ENCODE measurements at places on chromosomes 16 and 17.

- DNase-seq: no peak
These were observed 46.1 kb downstream of the CPPED1 start for GRCh38 chr16:12757546-12757945.

- no peak for DNase-seq
These were observed 226.5 kb downstream of the PMP22 start for GRCh38 chr17:15038656-15039055.

DNA sequence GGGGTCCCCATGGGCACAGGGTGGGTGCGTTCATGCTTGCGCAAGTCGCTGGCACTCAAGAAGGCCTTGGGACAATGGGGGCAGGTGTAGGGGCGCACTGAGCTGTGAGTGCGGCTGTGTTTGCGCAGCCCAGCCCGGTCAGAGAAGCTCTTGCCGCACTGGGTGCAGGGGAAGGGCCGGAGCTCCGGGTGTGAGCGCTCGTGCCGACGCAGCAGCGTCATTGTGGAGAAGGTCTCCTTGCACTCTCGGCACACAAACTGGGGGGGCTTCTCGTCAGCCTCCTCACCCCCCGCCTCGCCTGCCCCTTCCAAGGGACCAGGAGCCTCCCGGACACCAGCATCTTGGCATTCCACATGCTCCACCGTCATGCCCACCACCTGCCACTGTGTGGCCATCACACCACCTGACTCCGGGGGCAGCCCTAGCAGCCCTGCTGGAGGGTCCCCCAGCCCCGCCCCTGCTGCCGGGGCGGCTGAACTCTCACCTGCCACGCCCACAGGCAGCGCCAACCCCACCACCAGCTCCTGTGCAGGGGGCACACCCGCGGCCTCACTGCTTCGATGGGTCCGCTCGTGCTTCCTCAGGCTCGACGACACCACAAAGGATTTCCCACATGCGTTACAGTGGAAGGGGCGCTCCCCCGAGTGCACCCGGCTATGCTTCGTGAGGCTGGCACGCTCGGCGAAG, 12.8 kb downstream of the ZNF668 start:
- DNase-seq: no peak

- DNase-seq: no peak
These were observed 1.2 kb downstream of the CPD start for GRCh38 chr17:30379903-30380381.

DNA sequence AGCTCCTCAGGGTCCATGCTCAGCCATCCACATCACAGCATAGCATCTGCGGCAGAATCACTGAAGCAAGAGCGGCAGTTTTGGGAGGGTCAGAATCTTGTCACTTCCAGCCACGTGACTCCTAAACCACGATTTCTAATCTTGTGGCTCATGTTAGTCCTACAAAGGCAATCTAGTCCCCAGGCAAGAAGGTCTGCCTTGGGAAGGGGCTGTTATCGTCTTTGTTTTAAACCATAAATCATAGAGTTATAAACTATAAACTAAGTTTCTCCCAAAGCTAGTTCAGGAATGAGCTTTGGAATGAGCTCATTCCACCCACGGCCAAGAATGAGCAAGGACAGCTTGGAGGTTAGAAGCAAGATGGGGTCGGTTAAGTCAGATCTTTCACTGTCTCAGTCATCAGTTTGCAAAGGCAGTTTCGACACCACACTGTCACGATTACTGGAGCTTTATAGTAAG, 20.8 kb upstream of the DNAH17 start:
- DNase-seq: no peak

DNA sequence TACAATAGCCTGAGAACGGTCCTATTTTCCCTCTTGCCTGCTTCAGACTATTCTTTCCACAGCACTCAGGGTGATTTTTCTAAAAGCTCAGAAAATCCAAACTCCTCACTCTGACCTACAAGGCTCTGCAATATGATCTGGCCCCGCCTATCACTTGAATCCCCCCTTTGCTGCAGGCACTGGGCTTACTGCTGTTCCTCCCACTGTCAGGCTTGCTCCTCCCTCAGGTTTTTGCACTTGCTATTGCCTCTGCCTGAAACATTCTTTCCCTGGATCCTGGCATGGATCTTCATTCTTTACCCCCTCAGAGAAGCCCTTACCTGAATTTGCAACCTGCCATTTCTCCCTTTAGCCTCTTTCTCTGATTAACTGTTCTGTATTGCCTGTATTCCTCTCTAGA, 52.3 kb downstream of the RPGRIP1L start:
- DNase-seq: no peak

GRCh38 chr16:68403704-68404103, 44.6 kb downstream of the SMPD3 start:
- DNase-seq: no peak

DNA sequence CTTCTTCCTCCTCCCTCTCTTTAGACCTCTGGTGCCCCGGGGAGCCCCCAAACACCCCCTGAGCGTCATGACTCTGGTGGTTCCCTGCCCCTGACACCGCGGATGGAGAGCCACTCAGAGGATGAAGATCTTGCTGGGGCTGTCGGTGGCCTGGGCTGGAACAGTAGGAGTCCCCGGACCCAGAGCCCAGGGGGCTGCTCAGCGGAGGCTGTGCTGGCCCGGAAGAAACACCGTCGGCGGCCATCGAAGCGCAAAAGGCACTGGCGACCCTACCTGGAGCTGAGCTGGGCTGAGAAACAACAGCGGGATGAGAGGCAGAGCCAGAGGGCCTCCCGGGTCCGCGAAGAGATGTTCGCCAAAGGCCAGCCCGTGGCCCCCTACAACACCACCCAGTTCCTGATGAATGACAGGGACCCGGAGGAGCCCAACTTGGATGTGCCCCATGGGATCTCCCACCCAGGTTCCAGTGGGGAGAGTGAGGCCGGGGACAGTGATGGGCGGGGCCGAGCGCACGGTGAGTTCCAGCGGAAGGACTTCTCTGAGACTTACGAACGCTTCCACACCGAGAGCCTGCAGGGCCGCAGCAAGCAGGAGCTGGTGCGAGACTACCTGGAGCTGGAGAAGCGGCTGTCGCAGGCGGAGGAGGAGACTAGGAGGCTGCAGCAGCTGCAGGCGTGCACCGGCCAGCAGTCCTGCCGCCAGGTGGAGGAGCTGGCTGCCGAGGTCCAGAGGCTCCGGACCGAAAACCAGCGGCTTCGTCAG, 7.5 kb downstream of the HEXIM2 start:
- no peak for DNase-seq

DNA sequence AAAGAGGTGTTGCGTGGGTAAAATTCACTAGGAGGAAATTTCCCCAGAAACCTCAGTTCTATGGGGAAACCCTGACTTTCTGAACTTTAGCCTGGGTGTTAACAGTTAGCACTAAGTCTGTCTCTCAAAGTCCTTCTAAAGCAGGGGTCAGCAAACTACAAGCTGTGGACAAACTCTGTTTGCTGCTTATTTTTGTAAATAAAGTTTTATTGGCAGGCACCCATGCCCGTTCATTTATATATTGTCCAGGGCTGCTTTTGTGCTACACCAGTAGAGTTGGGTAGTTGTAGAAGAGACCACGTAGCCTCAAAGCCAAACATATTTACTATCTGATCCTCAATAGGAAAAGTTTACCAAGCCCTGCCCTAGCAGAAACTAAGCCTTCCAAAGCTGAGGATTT, 159.7 kb downstream of the USP31 start:
- DNase-seq: no peak

- DNase-seq: no peak
These were observed 371.2 kb downstream of the NPIPA8 start for GRCh38 chr16:17965133-17965900.

DNA sequence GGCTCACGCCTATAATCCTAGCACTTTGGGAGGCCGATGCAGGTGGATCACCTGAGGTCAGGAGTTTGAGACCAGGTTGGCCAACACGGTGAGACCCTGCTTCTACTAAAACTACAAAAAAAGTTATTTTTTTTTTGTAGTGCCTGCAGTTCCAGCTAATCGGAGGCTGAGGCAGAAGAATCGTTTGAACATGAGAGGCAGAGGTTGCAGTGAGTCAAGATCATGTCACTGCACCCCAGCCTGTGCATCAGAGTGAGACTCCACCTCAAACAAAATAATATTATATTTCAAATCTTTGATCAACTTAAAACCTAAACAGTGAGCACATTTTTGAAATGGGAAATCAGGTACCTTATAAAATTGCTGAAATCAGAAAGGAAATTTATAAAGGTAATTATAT, 36.5 kb downstream of the NCOR1 start:
- no peak for DNase-seq

DNA sequence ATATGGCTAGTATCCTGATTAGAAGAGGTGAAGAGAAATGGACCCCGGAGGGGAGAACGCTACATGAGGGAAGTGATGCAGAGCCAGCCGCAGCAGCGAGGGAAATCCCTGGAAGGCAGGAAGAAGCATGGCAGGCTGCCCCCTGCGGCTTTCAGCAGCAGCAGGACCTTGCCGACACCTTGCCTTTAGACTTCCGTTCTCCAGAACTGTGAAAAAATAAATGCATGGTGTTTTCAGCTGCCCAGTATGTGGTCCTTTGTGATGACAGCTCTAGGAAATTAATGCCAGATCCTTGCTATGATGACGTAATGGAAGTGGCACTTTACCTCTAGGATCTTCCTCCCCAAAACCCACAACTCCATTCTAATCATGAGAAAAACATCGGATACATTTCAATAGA, 9.7 kb upstream of the ZFP1 start:
- peak; percentile 21 for DNase-seq

DNA sequence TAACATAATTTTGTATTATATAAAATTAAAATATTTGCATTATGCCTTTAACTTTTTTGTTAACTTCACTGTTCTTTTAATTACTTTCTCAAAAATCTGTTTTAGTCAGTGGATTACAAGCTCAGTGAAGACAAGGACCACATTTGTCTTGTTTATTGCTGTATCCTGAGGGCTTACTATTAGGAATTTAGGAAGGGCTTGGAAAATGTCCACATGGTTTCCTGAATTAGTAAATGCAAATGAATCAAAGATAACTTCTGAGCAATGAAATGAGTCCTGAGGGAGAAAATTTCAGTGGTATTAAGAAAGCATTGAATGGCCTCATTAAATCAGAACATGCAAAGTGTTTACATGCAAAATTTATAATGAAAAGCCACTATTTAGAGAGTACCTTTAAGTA, 1293.2 kb upstream of the GOT2 start:
- DNase-seq: no peak

GRCh38 chr16:70698901-70699300, 13.0 kb upstream of the MTSS2 start:
- no peak for DNase-seq

DNA sequence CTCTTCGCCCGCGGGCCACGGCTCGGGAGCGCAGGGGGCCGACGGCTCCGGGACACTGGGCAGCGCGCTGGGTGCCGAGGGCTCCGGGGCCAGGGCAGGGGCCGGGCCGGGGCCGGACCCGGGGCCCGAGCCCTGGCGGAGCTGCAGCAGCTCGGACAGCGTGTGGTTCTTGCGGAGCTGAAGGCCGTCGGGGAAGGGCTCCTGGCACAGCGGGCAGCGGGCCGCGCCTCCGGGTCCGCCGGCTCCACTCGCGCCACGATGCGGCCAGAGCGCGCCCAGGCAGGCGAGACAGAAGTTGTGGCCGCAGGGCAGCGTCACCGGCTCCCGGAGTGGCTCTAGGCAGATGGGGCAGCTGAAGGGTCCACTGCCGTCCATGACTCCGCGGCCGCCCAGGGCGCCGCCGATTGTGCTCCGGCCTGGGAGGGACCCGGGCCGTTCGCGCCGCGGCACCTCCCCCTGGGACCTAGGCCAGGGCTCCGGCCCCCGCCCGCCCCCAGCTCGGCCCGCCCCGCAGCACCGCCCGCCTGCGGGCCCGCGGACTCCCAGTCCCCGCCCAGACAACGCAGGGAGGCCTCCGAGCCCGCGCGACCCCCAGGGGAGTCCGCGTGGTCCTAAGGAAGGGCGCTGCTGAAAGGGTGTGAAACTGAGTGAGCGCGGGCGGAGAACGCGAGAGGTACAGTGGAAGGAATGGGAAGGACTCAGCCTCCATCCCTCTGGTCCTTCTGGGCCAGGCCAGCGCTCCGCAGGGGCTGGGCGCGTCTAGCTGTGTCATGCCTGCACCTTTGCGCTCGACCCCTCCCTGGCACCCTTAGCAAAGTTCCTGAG, at the start of gene TRIM47:
Gene TRIM47 (minus strand): TSS at position 408 of the 825 bp plus-strand sequence. CDS start 33 bp downstream, at position 375.
- peak; percentile 74 for DNase-seq

- no peak for DNase-seq
These were observed 5.0 kb upstream of the NFE2L1 start for GRCh38 chr17:48043176-48043575.

- DNase-seq: no peak
These were observed 3.4 kb upstream of the SRL start for GRCh38 chr16:4245077-4245791.

- no peak for DNase-seq
These were observed 52.0 kb downstream of the TNFRSF13B start for GRCh38 chr17:16919663-16920627.

DNA sequence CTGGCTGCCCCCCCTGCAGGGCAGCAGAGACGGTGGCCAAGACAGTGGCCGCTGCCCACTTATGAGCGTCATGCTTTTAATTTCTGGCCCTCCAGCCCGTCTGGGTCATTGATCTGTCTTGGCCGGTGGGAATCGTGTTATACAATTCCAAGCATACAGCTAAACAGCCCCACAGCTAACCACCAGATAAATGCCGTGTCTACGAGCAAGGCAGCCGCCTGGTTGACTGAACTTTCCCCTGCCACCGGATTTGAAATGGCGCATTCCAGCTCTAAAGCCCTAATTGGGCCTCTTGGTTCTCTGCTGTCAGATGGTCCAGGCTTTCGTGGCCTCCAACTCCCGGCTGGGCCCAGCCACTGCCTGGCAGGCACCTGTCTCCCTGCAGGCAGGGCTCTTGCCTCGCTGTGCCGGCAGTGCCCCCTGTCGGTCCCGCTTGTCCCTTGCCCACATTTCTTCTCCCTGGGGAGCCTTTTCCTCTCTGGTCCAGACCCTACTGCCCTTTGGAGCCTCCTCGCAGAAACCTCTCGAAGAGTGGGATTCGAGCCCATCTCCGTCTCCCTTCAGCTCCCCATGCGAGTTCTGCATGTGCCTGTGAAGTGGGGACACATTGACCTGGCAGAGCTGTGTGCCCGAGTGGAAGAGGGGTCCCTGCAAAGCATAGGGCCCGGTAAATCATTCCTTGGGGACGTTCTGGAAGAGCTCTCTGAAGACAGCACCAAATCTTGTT, 1.8 kb upstream of the RBFOX3 start:
- DNase-seq: peak; percentile 68

DNA sequence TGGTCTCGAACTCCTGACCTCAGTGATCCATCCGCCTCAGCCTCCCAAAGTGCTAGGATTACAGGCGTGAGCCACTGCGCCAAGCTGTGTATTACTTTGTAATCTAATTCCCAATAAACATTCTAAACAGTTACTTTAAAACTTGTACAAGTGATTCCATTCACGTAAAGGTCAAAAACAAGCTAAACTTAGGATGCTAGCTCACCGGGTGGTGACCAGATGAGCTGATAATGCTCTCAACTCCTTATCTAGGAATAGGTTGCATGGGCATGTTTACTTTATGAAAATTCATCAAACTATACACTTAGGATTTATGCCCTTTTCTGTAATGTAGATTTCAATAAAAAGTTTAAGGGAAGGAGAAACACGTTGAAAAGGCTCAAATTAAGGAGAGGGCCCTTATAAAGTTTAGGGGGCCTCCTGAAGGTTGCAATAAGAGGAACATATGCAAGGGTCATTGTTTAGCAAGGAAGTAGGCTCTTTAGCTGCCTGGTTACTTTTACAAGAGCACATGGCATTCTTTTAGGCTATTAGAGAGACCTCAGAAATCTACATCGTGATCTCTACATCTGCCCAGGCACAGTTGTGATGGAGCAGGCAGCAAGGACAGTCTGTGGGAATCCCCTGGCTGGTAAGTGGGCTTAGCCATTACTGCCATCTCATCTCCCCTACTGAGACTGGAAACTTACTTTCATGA, 13.3 kb downstream of the CDR2 start:
- no peak for DNase-seq

Measured in lung microvascular endothelial cell (primary cell).